ENCODE measurements at places on chromosomes 5 and 9.

- DNase-seq, result no peak
Observed at GRCh38 chr9:68887232-68887631, 126.7 kb downstream of the PRKACG start.

DNA sequence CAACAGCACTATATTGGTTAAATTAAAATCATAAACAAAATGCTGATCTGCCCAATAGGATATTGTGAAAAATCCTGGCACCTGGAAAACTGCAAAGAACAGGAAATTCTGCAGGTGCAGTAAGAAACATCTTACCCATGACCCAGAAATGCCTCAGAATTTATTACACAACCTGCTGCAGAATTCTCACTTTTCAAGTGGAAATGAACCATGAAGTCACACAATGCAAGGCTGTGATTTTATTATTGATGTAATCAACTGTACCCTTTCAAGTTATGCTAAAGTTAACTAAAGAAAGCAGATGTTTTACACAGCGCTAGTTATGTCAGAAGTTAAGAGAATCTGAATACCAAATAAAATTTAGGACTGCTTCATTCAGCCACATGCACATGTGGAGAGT lies 6.0 kb downstream of the STRBP start:
- DNase-seq, result no peak

- no peak for DNase-seq
Observed at GRCh38 chr5:115532517-115532916, 12.1 kb downstream of the FEM1C start.

DNA sequence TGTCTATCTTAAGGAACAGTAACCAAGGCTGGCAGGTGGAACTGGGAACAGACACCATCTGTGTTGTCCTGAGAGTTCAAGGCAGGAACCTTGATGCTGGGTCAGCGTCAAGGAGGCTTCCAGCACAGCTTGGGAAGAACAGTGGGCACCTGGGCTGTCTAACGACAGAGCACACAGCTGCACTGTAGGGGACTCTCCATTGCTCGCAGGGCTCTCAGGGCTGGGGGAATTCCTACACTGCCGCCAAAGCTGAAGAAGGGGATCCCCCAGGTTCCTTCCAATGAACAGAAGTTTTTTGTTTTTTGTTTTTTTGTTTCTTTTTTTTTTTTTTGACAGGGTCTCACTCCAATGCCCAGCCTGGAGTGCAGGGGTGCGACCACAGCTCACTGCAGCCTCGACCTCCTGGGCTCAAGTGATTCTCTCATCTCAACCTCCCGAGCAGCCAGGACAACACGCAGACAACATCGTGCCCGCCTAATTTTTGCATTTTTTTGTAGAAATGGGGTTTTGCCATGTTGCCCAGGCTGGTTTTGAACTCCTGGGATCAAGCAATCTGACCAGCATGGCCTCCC lies 81.9 kb downstream of the PTPN3 start:
- no peak for DNase-seq

DNA sequence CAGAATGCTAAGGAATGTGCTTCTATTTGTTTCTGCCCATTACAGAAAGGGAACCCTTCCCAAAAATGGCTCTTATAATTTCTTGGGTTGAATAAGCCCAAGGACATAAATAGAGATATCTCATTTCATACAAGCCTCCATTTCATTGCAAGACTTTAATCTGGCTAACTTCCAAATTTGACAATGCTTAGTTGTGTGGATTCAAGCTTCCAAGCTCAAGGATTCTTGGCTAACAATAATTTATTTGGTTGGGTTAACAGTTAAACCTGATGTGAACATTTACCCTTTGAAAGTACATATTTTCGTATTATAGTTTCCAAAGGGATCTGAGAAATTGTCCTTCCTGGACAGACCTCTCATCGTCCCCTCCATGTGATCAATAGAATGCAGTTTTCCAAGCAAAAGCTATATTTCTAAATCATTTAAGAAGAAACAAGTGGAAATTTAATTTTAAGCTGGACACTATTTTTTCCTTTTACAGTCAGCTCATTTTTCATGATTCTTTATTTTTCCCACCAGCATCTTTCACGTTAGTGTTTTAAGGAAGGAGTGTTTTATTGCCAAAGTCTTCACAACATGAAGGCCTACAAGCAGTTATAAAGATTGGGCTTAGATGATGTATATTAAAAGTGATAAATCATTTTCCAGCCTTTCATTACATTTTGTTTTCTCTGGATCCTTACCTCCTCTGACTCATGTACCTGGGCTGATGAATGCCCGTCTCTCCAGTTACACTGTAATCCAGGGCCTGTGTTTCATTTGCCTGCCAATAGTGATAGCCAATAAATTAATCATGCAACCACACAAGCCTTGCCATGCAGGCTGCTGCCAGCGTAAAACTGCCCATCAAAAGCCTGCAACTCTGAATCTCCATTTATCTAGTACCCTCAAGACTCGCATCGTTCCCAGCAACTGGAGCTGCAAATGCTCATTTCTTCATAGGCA lies 176.7 kb downstream of the NTRK2 start:
- no peak for DNase-seq

- DNase-seq, result no peak
Observed at GRCh38 chr5:129243039-129243438, 148.5 kb downstream of the ISOC1 start.

GRCh38 chr9:35776018-35776417 lies 15.4 kb upstream of the NPR2 start:
- peak; percentile 71 for DNase-seq

GRCh38 chr9:130118841-130119518 lies 53.2 kb upstream of the NCS1 start:
- peak; percentile 95 for DNase-seq

GRCh38 chr5:167152561-167152960 lies 1138.9 kb upstream of the WWC1 start:
- DNase-seq, result no peak

- DNase-seq, result no peak
Observed at GRCh38 chr5:107123014-107123413, 547.7 kb downstream of the EFNA5 start.

- no peak for DNase-seq
Observed at GRCh38 chr5:90365328-90365727, 44.2 kb downstream of the CETN3 start.

DNA sequence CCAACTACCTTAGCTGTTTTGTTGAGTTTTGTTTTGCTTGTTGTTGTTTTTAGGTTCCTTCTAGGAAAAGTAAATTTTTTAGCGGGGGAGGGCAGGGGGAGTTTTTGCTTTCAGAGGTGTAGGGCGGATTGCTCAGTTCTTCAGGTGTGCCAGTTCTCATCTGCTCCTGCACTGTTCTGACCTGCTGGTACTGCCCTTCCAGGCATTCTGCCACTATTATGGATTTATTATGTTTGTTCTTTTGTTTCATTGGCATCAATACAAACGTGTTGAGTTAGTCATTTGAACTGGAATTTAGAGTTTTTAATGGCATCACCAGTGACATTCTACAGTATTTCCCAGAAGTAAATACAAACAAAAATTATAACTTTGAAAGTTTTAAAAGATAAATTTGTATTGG lies 26.0 kb downstream of the ERCC6L2 start:
- no peak for DNase-seq

- DNase-seq, result no peak
Observed at GRCh38 chr5:73687357-73687756, 61.4 kb downstream of the ARHGEF28 start.

DNA sequence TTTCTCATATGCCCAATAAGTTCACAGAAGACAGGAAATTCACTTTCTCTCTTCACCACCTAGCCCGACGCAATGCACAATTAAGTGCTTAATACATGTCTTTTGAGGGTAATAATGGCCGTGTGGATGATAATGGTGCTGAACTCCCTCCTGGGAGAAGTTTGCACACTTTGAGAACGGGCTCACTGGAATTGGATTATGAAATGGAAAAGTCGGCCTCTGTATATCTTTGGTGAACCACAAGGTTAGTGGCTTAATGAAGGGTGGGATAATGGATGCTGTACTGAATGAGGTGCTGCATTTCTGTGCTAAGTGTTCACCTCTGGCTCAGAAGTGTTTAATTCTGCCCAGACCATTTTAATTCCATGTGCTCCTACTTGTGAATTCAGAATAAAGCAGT lies 207.5 kb downstream of the IRX2 start:
- DNase-seq, result no peak

- no peak for DNase-seq
Observed at GRCh38 chr5:92775711-92776615, 805.1 kb downstream of the NR2F1-AS1 start.

GRCh38 chr9:22158927-22159346 lies 149.8 kb upstream of the CDKN2B start:
- no peak for DNase-seq

- no peak for DNase-seq
Observed at GRCh38 chr5:8136271-8136670, 267.3 kb downstream of the MTRR start.
